Activated CD4-positive, alpha-beta T cell treated with anti-CD3 and anti-CD28 coated beads, Interleukin-2, amount 50 U/mL, for 4 hours (primary cell): ENCODE measurements at places on chromosomes 4 and X.

DNA sequence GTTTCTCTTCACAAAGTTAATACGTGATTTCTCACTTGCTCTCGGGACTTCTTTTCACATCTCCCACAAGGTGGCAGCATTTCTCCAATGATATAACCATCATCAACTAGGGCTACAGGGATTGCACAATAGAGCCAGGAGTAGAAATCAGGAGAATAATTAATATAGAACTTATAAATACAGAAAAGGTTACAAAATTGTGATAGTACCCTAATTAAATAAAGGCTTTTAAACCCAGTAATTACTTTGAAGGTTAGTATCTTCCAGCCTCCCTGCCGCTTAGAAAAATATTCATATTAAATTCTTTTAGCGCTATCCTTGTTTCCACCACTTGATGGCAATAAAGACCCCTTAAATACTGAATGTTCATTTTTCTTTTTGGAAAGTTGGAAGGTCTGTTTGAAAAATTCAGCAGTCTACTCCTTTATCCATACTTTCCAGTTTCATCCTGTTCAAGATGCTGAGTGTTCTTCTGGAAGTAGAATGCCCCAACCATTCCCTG is 65.8 kb downstream of the RASGEF1B start:
- DNase-seq, result no peak

GRCh38 chr4:47674144-47674543 is 163.7 kb downstream of the CORIN start:
- DNase-seq, result no peak

GRCh38 chr4:169340834-169341233 is 70.1 kb upstream of the SH3RF1 start:
- DNase-seq, result no peak

GRCh38 chr4:10336471-10336870 is 120.8 kb downstream of the ZNF518B start:
- no peak for DNase-seq

DNA sequence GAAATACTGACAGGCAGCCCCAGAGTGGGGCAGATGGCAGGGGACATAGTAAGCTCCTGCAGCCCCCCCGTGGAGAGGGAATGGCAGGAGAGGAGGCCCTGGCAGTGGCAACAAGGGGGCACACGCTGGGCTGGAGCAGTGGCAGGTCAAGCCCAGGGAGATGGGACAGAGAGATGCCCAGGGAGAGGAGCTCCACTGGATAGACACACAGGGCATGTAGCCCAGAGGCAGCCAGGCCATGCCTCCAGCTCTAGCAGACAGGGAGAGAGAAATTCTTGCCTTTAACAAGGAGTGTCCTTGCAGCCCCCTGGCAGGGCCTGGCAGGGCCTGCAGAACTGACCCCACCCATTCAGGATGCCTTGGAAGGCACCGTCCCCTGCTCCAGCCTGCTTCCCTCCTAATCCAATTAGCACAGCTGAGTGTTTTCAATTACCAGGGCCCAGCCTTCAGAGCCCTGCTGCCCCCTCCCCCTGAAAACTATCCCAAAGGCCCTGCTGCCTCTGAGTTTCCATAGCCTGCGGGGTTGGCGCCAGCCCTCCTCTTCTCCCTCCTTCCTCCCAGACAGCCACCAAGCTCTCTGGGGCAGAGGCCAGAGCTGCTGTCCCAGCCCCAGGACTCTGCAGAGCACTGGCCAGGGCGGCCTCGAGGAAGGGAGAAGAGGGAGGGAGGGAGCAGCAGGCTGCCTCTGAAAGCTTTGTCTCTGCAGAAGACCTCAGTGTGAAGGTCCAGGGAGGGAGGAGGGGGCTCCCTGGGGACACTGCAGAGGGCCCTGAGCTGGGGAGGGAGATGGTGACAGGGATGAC is 12.5 kb downstream of the L1CAM start:
- no peak for DNase-seq
